Midbrain (tissue), 1 donor: ENCODE measurements at places on chromosomes 11 and 22.
A peak's percentile ranks its signal among the peaks of the same experiment; 100 is the strongest.

DNA sequence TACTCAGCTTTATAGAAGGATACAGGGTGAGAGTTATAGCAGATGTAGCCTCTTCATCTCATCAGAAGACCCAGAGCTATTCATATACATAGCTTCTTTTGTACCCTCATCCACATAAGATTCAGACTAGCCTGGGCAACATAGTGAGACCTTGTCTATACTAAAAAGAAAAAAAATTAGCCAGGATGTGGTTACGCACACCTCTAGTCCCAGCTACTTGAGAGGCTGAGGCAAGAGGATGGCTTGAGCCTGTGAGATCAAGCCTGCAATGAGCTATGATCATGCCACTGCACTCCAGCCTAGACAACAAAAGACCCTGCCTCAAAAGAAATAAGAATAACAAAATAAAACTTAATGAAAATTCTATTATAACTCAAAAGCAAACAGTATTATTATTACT lies 36.7 kb upstream of the B3GNT6 start:
- DNase-seq, result no peak

- no peak for DNase-seq
Observed at GRCh38 chr22:39092111-39092862, 4.8 kb upstream of the APOBEC3H start.

DNA sequence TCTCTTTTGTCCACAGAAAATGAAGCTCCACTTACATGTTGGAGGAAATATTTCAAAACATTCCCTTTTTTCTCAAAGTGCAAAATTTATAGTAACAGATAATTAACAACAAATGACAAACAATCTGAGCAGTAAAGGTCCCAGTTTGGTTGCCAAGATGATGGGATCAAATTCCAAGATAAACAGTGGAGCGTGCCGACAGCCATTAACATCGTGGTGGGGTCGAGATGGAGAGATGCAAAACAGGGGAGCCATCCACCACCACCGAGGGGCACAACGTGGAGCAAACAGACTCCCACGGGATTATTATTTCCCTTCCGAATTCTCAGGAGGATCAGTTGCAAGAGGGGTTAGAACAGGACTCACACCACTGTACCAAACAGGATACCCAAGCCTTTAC lies 17.2 kb downstream of the MPPED2 start:
- DNase-seq, result no peak

DNA sequence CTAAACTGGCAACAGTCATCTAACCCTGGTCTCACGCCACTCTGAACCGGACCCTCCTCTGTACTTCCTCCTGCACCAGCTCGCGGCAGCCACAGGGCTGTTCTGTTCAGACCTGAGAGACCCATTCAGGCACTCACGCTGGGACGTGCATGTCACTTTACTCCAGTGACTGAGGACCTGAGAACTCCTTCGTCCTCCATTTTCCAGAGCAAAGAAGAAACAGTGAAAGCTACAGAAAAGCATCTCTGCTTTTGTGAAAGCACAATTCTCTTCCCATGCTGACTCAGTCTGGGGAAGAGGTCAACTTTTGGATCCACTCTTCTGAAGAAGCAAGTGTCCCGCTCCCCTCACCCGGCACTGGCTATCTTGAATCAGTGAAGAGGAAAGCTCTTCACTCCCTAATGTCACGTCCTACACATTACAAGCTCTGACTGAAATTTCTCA lies 24.5 kb downstream of the PISD start:
- DNase-seq, result no peak

- DNase-seq, result peak; percentile 72
Observed at GRCh38 chr11:48103621-48104567, 112.7 kb upstream of the OR4B1 start.

GRCh38 chr11:131975619-131976018 lies 605.2 kb downstream of the NTM start:
- DNase-seq, result no peak

DNA sequence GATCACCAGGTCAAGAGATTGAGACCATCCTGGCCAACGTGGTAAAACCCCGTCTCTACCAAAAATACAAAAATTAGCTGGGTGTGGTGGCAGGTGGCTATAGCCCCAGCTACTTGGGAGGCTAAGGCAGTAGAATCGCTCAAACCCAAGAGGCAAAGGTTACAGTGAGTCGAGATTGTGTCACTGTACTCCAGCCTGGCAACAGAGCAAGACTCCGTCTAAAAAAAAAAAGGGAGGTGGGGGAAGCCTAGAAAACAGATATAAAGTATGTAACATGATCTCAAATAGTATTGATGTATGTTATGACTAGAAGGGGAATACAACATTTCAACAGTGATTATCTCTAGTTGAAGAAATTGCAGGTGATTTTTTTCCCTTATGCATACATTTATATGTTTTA lies 61.4 kb downstream of the SLC1A2 start:
- DNase-seq, result no peak

- DNase-seq, result peak; percentile 16
Observed at GRCh38 chr11:75733431-75734107, 15.9 kb downstream of the MOGAT2 start.

DNA sequence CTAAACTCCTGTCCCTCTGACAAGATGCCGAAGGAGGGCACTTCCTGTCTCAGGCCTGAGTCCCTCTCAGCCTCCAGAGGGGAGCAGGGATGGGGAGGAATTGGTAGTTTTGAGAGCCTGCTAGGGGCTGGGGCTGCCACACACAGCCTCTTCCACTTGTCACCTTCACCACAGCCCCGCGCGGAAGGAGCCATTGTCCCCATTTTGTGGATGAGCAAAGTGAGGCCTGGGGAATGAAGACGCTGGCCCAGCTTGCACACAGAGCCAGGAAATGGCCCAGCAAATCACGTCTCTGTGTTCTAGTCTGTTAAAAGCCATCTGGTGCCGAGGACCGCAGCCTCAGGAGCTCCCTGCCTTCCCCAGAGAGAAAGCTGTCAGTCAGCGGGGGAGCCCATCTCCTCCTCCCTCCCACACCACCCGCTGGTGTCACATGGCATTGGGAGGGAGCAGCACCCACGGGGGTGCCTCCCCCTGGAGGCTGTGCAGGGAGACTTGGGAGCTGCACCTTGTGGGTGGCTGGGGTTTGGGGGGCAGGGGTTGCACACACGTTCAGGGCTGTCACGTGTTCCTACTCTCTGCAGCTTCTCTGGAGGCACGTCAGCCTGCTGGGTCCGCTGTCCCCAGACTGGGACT lies 34.6 kb downstream of the RASD2 start:
- DNase-seq, result no peak

DNA sequence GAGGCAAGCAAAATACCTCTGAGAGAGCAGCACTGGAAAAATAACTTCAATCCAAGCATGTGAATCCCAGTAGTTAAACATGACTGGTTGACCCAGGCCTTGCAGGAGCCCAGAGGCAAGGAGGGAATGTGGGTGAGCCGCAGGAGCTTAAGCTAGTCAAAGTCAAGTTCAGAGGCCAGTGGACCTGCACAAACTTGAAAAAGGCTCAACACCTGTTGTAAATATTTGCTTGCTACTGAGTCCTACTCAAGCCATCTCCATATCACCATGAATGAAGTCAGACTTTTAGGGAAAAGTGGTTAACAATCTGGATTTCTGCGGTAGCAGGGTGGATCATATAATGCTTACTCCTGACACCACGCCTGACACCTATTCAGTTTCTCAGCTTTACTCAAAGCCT lies 4.8 kb upstream of the CAT start:
- no peak for DNase-seq

DNA sequence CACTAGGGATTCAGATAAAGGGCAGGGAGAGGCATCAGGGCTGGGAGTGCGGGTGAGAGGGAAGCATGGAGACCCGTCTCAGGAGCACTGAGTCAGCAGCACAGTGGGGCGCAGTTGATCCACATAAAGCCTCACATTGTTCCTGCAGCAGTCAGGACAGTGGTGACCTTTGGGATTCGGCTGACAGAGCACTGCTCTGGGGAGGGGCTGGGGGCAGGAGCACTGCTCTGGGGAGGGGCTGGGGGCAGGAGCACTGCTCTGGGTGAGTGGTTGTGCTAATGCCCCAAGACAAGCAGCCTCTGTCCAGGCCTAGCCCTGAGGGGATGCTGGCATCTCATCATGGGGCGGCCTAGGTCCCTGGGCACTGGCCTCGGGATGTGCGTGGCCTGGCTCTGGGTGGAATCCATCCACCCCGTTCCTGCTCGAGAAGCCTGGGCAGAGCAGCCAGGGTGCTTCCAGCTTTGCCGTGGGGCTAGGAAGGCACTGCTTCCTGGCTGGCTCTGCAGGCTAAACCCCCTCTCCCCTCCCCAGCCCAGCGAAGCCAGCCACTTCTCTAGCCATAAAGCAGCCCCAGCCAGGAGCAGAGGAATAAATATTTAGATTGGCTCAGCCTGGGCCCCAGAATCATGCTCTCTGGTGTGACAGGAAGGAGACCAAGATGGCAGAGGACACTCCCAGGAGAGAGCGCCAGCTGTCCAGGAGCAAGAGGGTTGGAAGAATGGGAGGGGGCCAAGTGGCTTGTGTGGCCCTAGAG lies 7.3 kb downstream of the OAF start:
- peak; percentile 70 for DNase-seq

DNA sequence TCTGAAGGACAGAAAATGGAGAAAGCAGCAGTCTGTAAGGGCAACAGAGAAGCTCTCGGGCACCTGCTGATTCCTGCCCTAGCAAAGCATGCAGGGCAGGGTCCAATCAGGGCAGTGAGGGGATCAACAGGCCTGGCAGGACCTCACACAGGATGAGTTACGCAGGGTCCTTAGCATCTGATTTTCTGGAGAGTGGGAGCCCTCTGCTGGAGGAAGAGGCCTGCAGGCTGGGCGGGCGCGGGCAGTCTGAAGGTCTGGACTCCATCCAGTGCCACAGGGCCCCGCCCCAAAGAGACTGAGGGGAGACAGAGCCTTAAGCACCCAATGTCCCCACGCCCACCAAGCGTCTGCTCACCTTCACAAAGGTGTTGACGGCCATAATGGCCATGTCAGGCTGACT lies 28.9 kb downstream of the AP1B1 start:
- DNase-seq, result peak; percentile 58

DNA sequence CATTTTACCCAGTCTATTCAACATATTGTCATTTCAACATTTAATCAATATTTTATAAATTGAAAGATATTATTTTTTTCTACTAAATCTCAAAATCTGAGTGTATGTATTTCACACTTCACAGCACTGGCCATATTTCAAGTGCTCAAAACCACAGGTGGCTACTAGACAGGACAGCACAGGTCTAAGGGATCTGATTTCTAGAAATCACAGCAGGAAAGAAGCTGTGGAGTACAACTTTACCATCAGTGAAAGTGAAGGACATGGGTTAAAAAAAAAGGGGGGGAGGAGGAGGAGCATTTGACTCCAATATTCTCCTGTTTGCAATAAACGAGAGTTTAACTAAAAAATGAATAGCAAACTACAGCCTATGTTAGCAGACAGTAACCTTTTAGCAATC lies 4.5 kb downstream of the PRDM10 start:
- no peak for DNase-seq

- DNase-seq, result peak; percentile 21
Observed at GRCh38 chr11:36411202-36411640, 98.9 kb downstream of the TRAF6 start.

GRCh38 chr11:113864410-113864809 lies 11.0 kb downstream of the USP28 start:
- no peak for DNase-seq

DNA sequence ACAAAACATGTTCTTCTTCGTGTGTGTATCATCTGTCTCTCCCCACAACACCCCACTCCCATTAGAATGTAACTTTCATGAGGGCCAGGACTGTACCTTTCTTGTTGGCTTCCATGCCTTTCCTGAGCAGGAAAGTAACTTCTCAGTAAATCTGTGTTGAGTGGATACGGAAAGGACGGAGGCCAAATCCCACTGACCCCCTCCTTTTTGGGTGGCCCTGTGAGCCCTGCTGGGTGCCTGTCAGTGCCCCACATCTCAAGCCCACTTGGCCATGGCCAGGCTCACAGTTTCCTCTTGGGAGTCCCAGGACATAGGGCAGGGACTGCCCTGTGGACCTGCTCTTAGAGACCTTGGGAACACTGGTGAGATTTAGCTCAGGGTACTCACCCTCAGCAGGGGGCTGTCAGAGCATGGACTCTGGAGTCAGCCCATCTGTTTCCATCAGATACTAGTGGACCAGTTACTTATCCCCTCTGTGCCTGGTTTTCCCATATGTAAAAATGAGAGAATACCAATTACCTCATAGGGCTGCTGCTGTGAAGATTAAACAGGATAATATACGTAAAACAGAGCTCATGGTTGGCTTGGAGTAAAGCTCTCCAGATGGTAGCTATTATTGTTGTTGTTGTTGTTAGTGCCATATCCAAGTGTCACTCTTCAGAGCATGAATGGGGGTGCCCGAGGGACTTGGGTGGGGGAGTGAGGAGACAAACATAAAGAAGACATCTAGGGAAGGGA lies 1.0 kb upstream of the C11orf96 start:
- no peak for DNase-seq

DNA sequence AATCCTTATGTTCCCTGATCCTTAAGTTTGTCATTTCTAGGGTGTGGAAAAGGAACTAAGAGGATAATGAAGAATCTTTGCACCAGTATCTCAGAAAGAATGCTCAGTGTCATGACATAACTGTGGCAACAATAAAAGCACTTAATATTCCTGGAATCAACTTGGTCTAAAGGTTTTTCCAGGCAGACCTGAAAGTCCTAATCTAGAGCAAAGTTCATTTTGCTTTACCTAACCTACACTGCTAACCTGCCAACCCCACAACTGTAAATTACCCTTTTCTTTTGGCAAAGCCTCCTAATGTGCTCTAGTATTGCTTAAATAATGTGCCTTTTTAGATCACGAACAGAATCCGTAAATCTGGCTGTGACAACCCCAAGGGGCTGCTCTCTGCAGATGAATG lies 82.5 kb downstream of the AMBRA1 start:
- no peak for DNase-seq

DNA sequence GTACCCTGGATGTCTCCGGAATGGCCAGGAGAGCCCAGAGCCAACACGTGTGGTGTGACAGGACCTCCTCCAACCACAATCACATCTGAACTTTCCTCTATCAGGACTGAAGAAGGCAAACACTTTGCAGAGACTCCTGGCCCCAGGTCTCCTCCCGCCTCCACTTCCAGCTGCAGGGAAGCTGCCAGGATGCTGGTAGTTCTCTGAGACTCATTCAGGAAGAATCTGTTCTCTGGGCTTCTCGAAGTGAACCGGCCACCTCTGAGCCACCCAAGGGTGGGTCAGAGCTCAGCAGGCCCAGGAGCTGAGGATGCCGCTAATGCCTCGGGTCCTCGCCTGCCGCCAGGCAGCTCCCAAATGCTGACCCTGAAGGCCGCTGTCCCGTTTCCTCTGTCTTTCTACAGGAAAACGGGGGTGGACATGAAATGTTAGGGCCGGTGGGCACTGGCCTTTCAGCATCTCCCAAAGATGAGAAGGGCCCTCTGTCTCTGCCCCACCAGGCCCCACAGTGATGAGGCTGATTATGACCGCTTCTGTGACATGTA lies 789.9 kb downstream of the BRD1 start:
- DNase-seq, result no peak
